Activated gamma-delta T cell treated with Interleukin-2 at 50 U/mL for 16 hours (primary cell): ENCODE measurements at places on chromosomes 5 and 9.

DNA sequence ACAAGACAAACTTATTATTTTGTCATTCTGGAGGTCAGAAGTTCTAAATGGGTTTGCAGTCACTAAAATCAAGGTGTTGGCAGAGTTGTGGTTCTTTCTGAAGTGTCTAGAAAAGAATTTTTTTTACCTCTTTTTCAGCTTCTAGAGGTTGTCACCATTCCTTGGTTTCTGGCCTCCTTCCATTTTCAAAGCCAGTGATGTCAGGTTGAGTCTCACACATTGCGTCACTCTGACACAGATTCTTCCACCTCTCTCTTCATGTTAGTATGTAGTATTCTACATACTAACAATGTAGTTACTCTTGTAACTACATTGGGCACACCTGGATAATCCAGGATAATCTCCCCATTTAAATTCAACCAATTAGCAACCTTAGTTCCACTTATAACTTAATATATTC lies 290.3 kb downstream of the RFX3 start:
- no peak for DNase-seq

- no peak for DNase-seq
Observed at GRCh38 chr5:81856948-81857928, 106.3 kb upstream of the SSBP2 start.

DNA sequence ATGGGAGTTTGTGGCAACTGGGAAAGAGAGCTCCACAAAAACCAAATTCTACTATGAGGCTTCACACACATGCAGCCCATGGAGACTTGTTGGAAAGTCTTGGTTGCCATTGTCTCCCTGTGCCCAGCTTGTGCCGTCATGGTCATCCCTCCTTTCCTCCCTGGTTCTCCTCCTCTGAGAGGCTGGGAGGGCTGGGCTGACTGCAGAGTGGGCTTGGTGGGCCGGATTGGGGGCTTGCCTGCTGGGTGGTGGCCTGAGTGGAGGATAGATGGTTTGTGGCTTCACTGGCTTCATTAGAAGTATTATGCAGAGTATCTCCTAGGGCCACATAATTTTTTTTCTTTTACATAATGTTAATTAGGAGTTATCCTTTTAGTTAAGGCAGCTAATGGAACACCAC lies 52.3 kb upstream of the IRX2 start:
- no peak for DNase-seq

DNA sequence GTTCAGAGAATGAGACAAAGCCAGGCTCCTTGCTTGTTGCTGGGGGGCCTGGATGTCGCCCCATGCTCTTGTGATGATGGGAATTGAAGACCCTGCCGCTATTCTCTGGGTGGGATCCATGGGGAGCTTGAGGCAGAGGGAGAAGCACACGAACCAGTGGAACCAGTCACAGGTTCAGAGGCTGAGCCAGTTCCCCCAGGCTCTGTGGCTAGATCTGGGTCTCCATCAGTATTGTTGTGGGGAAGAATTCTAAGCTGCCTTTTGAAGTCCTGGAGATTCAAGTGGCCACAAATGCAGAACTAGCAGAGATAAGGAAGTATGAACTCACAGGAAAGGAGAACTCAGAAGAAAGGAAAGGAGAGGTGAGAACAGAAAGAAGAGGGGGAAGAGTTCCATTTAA lies 219.4 kb downstream of the MSX2 start:
- DNase-seq = no peak

GRCh38 chr5:120808606-120809005 lies 344.5 kb downstream of the PRR16 start:
- DNase-seq = no peak

GRCh38 chr9:93600504-93600903 lies 24.1 kb downstream of the PHF2 start:
- DNase-seq = no peak

DNA sequence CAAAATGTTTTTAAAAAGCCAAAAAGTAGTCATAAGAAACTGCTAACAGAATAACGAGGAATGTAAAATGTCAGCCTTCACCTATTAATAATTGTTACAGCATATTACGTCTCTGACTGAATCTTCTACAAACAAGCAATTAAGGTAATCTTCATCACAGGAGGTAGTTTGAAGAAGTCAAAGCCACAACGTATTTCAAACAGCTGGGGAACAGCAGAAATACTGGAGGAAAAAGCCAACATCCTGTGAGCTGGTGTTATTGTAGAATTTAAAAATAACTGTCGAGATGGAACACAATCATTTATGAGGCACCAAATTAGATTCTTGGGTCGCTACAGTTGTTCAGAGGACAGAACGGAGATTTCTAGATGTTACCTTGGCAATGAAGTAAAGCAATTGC lies 450.5 kb downstream of the AGTPBP1 start:
- DNase-seq = no peak

DNA sequence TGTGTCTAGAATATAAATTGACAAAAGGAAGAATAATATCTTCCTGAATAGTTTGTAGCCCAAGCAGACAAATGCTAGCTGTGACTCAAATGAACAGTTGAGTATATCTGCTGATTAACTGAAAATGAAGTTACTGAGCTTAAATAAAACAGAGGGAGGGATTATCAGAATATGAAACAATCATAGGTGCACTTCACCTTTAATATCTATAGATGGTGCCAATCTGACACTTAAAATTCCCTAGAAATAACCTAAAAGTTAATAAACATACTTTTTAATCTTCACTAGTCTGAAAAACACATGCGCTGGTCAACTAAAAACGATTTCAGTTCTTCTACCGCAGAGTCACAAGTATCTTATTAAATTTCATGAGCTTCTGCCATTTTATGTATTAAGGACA lies 280.8 kb upstream of the RASA1 start:
- DNase-seq = no peak

GRCh38 chr5:77498952-77499351 lies 6.8 kb upstream of the WDR41 start:
- no peak for DNase-seq

- DNase-seq = peak; percentile 40
Observed at GRCh38 chr5:1011226-1011631, 2.6 kb downstream of the NKD2 start.

DNA sequence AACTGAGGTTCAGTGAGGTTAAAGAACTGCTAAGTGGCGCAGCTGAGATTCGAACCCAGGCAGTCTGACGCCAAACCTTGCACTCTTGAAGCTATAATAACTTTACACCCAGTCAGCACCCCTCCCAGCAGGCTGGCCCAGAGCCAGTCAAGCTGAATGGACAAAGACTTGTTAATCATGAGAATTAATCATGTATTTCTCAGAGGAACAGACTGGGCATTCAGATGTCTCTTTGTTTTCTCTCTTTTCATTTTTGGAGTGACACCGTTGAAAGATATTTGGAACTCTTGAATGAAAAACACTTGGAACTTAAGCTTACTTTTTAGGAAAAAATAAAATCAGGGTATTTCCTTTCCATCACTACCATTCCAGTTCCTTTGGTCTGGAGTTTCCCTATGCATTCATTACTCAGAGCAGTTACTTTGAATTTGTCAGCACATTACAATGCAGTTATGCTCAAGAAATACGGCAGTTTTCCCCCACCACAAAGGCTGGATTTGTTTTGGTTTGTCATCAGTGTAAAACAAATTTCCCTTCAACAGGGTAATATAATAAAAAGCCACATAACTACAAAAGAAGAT lies 22.6 kb upstream of the MAMDC2 start:
- no peak for DNase-seq

DNA sequence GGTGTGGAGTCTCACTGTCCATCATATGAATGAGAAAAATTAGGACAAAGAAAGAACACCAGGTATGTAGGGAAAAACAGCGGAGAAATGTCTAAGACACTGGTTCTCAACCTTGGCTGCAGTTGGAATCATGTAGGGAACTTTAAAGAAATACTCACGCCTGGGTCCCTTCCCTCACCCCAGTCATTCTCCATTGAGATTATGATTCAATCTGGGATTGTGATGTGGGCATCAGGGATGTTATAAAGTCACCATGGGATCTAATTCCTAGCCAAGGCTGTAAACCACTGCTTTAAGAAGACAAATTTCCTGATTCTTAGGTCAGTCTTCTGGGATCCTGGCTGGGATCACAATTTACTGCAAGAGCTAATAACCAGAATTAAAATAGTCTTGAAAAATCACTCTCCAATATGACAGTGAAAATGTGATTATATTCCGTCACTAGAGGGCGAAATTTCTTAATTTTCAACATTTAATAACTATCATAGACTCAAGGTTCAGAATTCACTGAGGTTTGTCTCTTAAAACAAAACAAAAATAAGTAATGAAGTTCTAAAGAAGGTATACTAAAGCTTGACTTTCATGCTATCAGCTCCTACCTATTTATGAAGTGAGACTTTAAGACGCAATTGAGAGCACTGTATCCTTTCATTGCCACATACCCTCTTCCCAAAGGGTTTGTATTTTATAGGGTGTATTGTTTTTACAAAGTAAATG lies 60.5 kb downstream of the GLDC start:
- no peak for DNase-seq

DNA sequence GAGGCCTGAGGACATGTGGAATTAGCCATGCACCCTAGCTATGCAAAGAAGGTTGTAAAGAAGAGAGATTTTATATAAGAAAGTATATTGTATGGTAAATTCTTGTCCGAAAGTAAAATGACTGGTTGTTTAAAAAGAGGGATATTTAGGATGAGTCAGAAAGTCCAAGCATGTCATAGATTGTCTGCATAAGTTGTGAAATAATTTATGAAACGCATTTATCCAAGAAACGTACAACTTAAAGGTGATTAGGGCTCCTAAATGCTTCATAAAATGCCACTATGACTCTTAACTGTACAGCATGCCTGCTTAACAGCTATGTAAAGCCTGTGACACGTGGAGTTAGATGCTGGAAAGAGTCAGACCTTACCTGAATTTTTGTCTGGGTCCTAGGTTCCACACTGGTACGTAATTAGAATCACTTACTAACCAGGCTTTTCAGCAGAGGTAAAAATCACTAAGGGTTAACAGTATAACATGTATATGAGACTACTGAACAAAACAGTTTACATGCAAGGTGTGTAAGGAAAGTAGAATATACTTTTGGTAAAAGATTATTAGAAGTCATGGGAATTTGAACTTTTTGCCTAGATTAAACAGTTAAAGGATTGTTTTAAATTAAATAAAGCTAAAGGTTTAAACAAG lies 37.0 kb upstream of the ARL15 start:
- no peak for DNase-seq

DNA sequence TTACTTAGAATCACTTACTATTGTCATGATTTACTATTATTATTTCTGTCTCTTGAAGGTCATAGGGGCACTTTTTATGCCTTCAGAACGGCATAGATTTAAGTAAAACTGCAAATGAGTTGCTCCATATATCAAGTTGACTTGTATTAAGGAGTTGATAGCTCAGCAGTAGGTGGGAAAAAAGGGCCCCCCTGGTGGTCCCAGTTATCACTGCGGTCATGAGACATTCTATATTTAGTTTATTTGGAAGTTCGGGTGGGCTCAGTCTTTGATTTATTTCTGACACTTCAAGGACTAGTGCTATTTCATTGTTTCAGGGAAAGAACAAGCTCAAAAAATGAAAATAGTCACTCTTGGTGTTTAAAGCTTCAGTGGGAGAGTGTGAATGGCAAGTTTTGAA lies 159.3 kb downstream of the SLC24A2 start:
- no peak for DNase-seq

- peak; percentile 58 for DNase-seq
Observed at GRCh38 chr5:151222790-151223446, 974 bp downstream of the CCDC69 start.

- no peak for DNase-seq
Observed at GRCh38 chr9:87685441-87685840, 40.5 kb upstream of the CTSL start.

- DNase-seq = no peak
Observed at GRCh38 chr5:68480335-68480940, 264.9 kb downstream of the PIK3R1 start.

DNA sequence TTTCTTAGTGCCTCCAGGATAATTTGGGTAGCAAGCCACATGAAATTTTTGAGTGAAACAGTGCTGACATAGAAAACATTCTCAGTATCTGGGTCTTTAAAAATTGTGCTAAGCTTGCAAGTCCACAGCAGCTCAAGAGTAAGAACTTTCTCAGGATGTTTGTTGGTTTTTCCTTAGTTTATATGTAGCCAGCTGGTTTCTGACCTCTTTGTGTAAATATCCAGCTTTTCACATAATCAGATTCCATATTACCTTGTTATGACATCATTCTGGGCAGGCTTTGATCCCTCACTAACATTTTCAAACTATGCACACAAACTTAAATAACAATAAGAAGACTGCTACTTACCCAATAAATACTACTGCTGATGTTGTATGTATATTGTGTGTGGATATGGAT lies 82.9 kb upstream of the VCAN start:
- no peak for DNase-seq

GRCh38 chr5:102711525-102712385 lies 43.4 kb upstream of the PAM start:
- DNase-seq = no peak

DNA sequence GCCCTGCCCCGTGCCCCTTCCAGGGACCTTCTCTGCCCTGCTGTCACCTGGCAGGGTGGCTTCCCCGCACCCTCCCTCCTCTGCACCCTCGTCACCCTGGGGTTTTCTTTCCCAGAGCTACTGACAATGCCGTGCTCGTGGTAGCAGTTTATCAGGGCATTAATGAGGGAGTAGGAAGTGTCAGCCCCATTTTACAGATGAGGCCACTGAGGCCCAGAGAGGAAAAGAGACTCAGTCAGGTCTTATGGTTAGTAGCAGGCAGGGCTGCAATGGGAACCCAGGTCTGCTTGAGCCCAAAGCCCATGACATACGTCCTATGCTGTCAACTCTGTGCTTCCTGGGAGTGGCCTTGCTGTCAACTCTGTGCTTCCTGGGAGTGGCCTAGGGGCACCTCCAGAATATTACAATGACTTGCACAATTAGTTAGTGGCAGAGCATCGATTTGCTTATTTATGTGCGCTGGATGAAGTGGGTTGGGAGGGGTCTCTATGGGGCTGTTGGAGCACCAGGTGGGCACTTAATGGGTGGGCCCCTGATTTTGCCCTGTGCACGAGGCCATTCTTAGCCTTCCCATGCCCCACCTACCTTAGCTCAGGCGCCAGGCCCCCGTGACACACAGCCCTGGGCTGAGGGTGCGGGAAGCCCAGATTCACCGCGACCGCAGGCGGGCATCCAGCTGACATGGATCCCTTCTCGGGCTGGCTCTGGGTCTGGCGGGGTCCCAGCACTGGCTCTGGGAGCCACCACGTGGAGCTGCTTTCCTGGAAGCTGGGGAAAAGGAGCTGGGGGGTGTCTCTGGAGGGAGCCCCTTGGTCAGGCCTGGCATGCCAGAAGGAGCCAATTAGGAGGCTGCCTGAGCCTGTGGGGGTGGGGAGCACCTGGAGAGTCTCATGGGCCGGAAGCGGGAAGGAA lies 82.0 kb upstream of the ORM1 start:
- no peak for DNase-seq

DNA sequence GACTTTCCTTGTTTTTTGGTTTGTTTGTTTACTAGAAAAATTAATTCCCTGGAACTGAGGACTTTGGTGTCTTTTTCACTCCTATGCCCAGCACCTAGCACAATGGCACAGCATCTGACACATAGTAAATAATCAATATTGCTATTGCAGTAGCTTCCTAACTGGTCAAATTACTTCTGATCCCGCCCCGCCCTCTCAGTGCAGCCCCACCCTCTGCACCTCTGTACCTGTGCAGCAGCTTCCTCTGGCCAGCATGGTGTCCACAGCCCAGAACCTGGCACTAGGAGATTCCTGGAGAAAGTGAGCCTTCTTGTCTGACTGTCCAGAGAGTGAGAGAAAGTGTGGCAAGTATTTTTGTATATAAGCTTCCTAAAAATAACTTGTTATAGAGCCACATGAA lies 343.2 kb downstream of the ZNF608 start:
- DNase-seq = no peak

GRCh38 chr5:41763081-41763480 lies 107.1 kb downstream of the OXCT1 start:
- DNase-seq = no peak

GRCh38 chr5:176952531-176953193 lies 53.5 kb upstream of the HK3 start:
- DNase-seq = no peak
